ENCODE measurements at places on chromosomes 12 and 14. TPM values are rescaled to one million over a fixed set of nuclear protein-coding genes. Genes with fewer than 3 reads are reported as not detected.

DNA sequence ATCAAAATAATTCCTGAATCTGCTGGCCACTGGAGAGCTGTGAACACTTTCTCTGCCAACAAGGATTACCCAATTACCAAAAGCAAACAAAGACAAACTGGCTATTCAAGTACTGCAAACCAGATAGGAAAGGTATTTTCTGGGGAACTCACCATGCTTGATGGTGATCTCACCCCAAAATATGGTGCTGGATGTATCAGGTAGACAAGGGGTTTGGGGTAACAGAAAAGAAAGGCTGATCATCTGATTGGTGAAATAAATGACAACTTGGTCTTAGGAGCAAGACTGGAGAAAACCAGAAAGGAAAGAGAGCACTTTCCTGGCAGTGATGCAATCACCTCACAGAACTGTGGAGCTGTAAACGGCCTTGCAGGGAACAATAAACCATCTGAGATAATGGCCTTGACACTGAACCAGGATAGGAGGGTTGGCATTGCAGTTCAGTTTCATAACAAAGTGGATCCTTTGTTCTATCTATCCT, 31.0 kb upstream of the NPFF start:
- peak; percentile 51 for DNase-seq

DNA sequence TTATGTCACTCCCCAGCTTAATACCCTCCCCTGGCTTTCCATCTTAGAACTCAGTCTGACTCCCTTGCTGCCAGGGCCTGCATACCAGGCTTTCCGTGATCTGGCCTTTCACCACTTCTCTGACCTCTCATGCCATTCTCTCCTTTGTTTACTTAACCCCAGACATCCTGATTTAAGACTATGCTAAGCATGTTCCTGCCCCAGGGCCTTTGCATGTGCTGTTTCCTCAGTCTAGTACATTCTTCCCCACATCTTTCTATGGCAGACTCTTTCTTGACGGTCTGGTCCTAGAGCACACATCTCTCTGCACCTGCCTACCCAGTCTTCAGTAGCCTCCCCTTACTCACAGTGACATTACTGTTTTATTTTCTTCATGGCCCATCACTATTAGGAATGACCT, 42.2 kb downstream of the PLXNC1 start:
- DNase-seq, result no peak

DNA sequence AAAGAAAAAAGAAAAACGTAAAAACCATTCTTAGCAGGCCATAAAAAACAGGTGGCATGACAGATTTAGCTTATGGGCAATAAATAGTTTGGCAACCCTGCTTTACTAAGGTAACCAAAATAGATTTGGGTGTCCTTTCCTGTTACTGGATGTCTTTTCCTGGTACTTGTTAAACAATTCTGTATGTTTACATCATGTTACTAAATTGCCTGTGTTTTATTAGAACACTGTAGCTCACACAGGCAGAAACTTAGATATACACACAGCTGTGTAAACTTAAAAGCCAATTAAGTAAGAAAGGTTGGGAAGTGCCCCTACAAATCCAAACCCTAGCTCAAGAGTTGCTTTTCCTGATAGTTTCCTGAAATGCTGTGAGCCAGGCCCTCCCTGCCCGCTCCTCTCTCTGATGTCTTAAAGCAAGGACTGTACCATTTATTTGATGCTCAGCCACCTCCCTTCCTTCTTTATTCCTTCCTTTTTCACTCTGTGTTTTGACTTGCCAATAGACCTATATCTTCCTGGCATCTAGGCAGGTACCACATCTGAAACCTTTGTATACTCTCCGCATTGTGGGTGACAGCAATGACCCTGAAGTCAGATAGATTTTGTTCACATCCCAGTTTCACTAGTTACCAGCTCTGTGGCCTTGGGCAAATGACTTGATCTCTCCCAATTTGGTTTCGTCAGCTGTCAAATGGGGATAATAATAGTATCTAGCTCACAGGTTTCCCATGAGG, 3.7 kb upstream of the CAMKK2 start:
- DNase-seq, result no peak

DNA sequence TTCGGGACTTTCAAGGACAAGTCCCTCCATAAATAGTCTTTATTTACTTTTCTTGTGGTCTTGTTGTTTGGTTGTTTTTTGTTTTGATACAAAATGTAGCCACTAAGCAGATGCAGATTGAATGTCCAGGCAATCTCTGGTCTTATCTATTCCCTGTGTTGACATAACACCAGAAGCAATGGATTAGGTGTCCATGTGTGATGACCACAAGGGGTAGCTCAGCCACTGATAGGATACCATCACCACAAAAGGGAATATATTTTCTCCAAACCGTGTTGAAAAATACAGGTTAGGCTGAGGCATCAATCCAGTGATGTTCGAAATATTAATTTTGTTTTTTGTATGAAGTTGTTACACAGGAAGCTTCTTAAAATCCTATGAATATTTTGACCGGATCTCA, 196.3 kb downstream of the EPS8 start:
- DNase-seq, result no peak

GRCh38 chr14:102140027-102140749, 491 bp downstream of the WDR20 start:
- DNase-seq, result peak; percentile 25

- DNase-seq, result no peak
These were observed 14.3 kb downstream of the CAMKK2 start for GRCh38 chr12:121282072-121282742.

DNA sequence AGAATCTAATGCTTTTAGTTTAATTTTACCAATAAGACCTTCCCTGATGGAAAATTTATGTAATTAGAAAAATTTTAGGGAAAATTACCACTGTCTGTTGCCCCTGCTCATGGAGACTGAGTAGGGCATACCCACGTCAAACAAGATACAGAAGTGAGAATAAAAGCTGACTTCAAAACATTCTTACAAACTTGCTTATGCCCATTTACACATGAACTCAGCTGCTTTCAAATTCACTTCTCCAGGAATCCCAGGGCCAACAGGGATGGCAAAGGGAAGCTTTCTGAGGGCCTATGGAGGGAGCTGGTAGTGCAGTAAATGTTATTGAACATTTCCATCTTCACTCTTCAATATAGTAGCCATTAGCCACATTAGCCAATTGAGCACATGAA, 4.8 kb upstream of the NINJ2 start:
- DNase-seq, result no peak

- no peak for DNase-seq
These were observed 39.8 kb downstream of the SLC6A12 start for GRCh38 chr12:174124-174523.

GRCh38 chr14:75769047-75769685, 108.1 kb downstream of the TTLL5 start:
- DNase-seq, result no peak

Gene UNC79
- 0.34 TPM for total RNA-seq

Gene CLEC2A
- not detected for total RNA-seq

Gene KSR2
- not detected for total RNA-seq
